ENCODE measurements at places on chromosomes 1 and 21. TPM values are rescaled to one million over a fixed set of nuclear protein-coding genes. Genes with fewer than 3 reads are reported as not detected.

- DNase-seq: no peak
These were observed 3.8 kb downstream of the DVL1 start for GRCh38 chr1:1345384-1345783.

DNA sequence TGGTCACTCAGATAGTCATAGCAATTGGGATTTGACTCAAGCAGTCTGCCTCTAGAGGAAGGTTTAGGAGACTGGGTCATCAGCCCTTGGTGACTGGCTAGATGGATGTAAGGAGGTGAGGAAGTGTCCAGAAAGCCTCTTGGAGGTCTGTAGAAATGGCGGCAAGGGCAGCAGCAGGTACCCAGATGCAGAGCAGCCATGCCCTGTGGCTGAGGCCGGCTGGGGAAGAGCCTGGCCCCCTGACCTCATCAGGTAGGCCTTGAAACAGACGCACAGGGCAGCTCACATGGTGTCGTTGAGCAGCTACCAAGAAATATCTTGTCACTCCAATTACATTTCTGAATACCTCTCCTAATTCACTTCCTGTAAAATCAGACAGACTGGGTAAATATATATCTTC is 98.2 kb downstream of the DMRTB1 start:
- DNase-seq: no peak

DNA sequence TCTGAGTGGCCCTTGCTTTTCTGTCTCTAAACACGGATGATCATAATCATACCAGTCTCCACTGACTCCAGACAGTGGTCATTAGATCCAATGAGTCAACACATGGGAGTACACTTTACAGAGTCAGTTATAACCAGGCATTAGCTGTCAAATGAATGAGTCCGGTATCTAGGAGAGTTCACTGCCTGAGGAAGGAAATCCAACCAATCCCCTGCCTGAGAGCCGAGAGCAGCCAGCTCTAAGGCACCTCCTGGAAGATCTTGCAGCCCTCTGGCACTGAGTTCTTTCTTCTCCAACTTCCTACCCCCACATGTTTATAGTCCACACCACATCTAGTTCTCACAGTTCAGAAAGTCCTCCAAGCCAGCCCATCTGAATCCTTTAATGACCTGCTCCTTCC is 29.4 kb upstream of the RBM15 start:
- no peak for DNase-seq

- DNase-seq: no peak
These were observed 16.3 kb upstream of the FOXE3 start for GRCh38 chr1:47399846-47400155.

Gene GBP6
- 0.18 TPM for total RNA-seq

Gene OR6N1
- not detected for total RNA-seq

Gene FAAH
- 2.1 TPM for total RNA-seq

Gene KRTAP10-10
- not detected for total RNA-seq

Gene KCNE2
- total RNA-seq: not detected

Gene LCE2A
- total RNA-seq: 2.5 TPM

Gene TYW3
- 22.6 TPM for total RNA-seq

Gene C8A
- total RNA-seq: not detected

Data from SK-MEL-5 (cell line).